ENCODE measurements at places on chromosomes 5 and 9.

- no peak for DNase-seq
Measured at GRCh38 chr5:64145216-64145895, 20.3 kb upstream of the RNF180 start.

- no peak for DNase-seq
Measured at GRCh38 chr5:176550275-176550831, 1.2 kb downstream of the CDHR2 start.

DNA sequence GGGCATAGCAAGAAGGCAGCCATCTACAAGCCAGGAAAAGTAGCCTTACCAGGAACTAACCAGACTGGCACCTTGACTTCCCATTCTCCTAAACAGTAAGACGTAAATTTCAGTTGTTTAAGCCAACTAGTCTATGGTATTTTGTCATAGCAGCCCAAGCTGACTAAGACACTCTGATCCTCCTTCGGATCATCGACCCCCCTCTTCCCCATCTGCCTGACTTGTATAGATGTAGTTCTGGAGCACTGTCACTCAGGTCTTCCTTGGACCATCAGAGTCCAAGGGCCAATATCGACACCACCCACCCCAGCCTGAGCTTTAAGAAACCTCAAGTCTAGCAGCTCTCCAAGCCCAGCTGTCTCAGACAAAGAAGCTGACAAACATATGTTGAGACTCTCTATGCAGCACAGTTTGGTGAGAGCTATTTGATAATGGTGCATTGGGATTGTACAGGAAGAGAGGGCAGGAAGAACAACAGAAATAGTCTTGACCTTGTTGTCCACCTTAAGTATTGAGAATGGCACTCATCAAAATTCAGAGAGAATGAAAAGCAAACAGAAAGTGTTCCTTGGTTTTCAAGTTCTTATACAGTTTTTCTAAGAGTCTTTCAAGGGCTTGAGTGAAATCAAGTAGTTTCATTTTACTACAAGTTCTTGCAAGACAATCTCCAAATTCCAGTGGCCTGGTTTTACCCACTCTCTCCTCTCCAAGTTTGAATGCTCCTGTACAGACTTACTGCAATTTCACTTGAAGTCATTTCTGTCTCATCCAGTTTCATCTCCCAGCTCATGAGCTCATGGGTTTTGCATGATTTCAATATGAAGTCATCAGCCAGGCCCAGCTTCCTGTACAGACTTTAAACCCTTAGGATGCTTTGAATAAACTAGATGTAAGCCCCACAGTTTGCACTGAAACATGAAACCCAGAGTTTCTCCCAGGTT lies 122.3 kb upstream of the RAI14 start:
- DNase-seq, result peak; percentile 93

- DNase-seq, result no peak
Measured at GRCh38 chr5:89128906-89129625, 246.1 kb upstream of the MEF2C start.

DNA sequence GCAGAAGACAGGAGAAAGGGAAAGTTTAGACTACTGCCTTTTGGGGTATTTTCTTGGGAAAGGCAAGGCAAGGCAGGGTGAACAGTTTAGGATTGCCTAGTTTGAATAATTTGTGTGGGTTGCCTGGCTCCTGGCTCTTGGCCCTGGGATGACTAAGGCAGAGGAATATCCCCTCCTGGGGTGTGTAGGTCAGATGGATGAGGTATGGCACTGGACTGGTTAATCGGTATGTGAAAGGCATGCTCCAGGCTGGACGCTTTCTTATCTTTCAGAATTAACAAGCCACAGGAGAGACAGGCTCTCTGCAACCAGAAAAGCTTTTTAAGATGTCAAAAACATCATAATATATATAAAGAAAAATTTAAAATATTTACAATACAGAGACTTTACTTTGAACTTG lies 58.6 kb downstream of the STARD4 start:
- peak; percentile 62 for DNase-seq

- DNase-seq, result peak; percentile 77
Measured at GRCh38 chr5:10355071-10355889, 1.8 kb downstream of the MARCHF6 start.

DNA sequence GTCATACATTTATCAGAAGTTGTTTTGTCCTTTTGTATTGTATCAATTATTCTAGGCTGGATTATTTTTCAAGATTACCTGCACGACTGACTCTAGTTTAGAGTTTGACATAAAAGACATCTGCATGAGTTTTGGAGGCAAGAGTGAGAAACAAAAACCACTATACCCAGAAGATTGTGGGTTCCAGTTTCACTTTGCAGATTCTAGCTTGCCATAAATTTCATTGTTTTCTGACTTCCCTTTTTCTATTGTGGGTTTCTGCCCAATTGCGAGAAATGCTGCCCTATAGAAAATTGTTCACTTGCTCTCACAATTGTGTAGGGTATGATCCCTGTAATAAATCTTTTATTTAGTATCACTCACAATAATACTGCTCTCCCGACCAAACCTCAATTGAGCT lies 1043.4 kb upstream of the CDH10 start:
- no peak for DNase-seq

DNA sequence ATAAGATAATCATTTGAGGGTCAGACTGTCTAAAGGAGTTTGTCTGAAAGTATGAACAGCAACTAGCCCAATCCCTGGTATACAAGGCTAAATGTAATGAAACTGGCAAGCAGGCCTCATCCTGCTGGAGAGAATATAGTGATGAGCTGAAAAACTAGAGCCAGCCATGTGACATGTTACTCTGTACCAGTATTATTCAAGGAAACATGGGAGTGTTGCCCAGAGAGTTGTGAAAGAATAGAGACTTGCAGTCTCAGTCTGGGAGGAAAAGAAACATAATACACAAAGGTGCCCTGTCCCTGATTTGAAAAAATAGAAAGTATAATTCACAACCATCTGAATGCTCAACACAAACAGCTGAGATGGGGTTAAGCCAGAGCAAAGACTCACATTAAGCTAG lies 37.9 kb upstream of the HTR1A start:
- no peak for DNase-seq

DNA sequence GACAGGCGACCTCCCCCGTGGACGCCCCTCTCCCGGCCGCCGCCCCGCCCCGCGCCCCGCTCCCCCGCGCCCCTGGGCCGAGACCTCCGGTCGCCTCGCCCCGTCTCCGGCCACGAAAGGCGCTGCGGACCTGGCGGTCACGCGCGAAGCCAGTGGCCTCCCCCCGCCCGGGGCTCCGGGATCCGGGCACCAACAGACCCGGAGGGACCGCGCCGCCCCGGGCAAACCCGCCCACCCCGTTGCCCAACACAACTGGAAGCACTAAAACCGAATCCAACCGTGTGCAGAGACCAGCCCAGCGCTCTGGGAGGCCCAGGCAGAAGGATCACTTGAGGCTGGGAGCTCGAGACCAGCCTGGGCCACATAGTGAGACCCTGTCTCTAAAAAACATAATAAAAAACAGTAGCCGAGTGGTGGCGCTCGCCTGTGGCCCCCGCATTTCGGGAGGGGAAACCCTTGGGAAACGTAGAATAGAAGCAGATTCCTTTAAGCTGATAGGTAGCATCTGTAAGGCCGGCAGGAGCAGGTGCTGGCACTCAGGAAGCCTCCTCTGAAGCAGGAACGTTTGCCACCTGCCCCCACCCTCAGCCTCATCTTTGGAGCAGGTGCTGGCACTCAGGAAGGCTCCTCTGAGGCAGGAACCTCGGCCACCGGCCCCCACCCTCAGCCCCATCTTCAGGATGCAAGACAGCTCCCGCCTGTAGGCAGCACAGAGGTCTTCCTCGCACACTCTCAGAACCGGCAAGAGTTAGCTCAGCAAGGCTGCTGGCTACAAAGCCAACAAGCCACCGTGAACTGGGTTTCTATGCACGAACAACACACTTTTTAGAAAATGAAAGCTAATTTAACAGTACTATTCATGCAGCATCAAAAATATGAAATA lies 4.6 kb upstream of the SLC9A3 start:
- no peak for DNase-seq

DNA sequence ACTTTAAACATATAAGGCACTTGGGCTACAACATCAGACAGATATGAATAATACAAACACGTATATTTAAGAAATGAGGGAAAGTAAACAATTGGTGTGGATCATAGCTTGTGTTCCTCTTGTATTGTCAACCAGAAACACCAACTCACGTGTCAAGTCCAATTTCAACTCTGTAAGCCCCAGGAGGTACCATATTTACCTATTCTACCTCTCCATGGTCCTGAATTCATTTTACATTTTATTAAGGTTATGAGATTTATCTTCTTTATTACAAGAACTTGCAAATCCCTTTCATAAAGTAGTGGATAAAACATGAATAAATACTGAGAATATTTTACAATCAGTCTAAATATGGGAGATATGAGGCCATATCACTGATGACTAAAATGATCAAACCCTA lies 501.6 kb downstream of the MAT2B start:
- no peak for DNase-seq

DNA sequence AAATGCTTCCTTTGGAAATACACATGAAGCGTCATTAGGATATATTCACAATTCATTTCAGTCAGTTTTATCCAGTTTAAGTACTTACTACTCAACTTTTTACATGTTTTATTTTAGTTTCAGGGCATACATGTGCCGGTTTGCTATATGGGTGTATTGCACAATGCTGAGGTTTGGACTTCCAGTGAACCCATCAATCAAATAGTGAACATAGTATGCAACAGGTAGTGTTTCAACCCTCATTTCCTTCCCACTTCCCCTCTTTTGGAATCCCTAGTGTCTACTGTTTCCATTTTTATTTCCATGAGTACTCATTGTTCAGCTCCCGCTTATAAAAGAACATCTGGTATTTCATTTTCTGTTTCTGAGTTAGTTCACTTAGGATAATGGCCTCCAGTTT lies 74.7 kb downstream of the TMEM161B start:
- DNase-seq, result no peak

DNA sequence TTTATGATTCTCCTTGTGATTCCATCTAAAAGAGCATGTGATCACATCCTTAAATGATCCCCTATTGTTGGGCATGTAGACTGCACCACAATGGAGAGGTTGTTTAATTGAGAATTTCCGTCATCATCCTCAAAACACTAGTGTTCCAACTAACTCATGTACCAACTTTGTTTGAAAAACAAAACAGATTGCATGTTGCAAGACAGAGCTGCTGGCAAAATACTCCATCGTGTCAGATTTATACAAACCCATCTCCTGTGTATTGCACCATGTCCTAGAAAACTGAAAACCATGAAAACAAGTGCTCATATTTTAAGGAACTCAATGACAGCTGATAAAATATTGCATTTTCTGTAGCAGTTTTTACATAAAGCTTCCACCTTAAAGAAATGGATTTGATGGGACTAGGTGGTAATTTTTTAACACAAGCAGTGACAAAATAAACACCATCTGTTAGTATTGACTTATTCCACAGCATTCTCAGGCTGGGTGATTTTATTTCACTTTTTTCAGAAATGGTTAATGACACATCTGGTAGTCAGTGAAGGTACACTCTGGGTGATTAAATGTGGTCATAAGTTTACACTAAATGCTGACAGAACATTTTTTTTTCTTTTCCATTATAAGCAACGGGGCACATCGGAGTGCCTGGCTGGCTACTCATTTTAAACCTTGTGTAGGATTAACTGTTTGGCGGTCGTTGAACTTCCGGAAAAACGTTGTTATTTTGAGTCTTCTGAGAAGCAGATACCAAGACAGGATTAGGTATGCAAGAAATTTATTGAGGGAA lies 602.9 kb upstream of the WWC1 start:
- DNase-seq, result peak; percentile 72

DNA sequence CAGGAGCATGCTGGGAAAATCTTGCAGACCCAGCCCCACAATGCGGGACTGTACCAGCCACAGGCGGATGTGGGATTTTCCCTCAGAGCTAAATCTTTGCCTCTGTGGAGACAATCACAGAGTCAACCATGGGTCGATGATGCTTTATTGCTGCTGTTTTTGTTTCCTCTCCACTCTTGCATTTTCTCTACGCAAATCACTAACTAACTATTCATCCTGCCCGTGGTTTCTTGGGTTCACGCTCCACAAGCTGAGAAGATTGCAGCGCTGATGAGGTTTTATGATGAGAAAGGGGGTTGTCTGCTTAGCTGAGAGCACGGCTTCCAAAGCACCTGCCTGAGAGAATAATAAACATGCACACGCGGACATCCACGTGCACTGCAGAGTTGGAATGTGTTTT lies 500.2 kb upstream of the ADAMTS16 start:
- peak; percentile 19 for DNase-seq

GRCh38 chr9:101449071-101449721 lies 13.6 kb upstream of the ALDOB start:
- DNase-seq, result peak; percentile 52

DNA sequence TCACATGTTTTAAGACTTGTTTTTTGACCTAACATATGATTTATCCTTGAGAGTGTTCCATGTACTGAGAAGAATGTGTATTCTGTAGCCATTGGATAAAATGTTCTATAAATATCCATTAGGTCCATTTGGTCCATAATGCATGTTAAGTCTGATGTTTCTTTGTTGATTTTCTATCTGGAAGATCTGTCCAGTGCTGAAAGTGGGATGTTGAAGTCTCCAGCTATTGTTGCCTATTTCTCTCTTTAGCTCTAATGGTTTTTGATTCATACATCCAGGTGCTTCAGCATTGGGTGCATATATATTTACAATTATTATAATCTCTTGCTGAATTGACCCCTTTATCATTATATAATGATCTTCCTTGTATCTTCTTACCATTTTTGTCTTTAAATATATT lies 451.1 kb downstream of the BRINP1 start:
- no peak for DNase-seq

DNA sequence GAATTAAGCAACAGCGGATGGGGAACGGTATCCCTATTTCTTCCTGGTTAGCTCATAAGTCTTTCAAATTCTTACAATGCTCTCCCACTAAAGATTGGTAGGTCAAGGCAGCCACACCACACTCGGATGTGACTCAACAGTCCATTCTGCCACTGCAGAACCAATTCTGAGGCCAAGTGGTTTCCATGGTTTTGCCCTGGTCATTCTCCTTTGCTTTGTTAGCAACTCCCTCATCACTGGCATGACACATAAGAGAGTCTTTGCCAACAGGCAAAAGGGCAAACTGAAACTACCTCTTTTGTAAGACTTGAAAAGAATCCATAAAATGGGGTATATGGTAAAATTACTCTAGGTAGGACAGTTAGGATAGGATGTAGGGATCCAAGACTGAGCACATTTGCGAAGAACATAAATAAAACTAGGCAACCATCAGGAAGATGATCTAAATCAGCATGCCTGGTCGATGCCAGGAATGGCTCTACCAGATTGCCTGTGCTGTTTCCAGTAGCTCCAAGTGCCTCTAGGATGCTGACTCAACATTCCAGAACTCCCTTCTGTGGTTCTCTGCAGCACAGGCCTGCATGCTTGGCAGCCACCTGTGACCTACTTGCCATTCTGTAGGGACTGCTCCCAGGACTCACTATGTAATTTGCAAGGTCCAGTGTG lies 105.4 kb downstream of the DCP2 start:
- DNase-seq, result peak; percentile 59

- peak; percentile 94 for DNase-seq
Measured at GRCh38 chr9:106799152-106799551, 63.8 kb upstream of the ZNF462 start.

- no peak for DNase-seq
Measured at GRCh38 chr9:108897324-108898096, 35.4 kb downstream of the ACTL7A start.

GRCh38 chr9:136292591-136293448 lies 11.1 kb downstream of the CCDC187 start:
- DNase-seq, result no peak
